CD4-positive, alpha-beta T cell (primary cell): ENCODE measurements at places on chromosomes 12 and 14.

- no peak for DNase-seq
Measured at GRCh38 chr14:34211732-34212131, 250.3 kb downstream of the SPTSSA start.

DNA sequence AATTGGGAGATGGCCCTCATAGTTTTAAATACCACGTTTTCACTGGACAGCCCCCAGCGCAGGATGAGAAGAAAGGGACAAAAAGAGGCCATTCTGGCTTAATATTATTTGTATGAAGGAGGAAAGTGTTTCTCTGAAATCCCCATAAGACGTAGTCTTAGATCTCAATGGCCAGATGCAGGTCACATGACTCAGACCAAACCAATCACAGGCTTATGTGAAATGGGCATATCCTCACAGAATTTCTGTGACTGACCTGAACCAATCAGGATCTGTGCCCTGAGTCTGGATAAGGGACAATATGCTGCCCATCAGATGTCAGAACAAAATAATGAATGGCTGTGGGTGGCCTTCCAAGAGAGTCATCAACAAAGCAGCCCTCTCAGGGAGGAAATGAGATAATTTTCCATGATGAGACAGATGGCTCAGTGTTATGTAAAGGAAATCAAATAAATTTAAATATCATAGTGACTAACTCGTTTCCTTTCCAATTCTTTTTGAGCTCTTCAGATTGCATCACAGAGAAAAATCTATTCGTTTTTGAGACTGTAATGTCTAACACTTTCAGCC lies 1009.5 kb upstream of the TMEM132C start:
- DNase-seq, result no peak

DNA sequence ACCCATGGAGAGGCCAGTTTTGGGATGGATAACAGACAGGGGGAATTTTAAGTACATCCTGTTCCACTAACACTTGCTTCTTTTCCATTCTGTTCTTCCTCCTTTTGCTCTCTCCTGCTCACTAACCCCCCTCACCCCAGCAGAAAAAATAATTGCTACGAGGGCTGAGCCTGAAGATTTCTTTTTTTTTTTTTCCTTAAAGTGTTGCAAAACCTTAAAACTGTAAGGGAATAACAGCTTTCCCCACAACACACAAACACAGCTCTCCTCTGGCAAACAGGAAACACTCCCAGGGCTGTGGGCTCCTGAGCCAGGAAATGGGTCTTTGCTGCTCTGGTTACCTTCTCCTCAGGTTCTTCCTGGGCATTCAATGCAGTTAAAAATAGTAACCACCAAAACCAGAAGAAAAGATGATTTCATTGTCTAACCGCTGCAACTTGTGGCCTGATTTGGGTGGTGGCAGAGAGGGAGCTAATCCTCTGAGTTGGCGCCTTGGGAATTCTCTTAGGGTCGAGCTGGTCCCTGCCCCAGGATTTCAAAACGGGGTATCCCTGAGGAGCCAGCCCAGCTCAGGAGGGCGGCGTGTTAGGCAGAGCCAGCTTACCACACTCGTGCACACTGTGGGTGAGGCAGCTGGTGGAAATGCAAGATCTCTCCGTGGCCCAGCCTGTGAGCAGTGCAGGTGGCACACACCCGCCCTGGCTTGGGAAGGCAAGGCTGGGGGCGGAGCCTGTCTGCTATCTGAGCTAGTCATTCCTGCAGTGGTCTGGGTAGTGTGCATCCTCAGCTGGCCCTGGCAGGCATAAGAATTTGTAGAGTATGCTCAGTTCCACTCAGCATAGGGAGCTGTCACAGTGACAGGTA lies 17.1 kb upstream of the EMP1 start:
- peak; percentile 46 for DNase-seq

GRCh38 chr14:99472937-99473336 lies 7.7 kb downstream of the SETD3 start:
- no peak for DNase-seq

- DNase-seq, result no peak
Measured at GRCh38 chr14:96648506-96649326, 146.5 kb downstream of the PAPOLA start.

DNA sequence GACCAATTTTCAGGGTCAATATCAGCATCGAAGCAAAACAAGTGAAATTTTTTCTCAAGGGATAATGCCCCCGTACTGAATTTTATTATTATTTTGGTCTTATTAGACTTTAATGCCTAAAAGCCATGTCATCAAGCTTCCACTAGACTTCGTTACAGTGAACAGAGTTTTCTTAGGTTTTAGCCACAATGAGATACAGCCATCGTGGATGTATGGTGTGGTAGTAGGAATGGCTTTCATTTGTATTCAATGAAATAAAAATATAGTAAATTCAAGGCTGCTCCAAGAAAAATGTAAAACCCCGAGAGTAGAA lies 11.7 kb downstream of the TAOK3 start:
- no peak for DNase-seq

GRCh38 chr12:6996040-6996441 lies 22.2 kb downstream of the LPCAT3 start:
- DNase-seq, result no peak
